Activated CD4-positive, alpha-beta memory T cell treated with anti-CD3 and anti-CD28 coated beads for 36 hours (primary cell): ENCODE measurements at places on chromosomes 1 and 21. TPM values are rescaled to one million over a fixed set of nuclear protein-coding genes. Genes with fewer than 3 reads are reported as not detected.

DNA sequence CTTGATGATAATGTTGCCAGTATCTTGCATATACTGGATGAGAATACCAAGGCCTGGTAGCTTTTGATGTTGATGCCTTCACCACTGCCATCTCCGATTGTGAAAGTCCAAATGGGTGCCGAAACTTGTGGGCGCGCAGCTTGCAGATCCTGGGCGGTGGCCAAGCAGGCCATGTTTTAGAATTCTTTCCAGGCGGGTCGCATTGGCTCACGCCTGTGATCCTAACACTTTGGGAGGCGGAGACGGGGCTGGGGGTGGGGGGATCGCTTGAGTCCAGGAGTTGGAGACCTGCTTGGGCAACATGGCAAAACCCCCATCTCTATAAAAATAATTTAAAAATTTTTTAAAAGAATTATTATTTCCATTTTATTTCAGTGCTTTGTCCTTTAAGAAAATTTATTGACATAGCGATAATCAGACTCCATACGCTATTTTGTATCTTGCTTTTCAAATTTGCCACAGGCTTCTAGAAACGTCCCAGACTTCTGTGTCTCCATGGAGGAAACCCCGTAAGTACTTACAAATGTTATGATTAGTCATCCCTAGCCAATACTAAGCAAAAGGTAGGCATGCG lies 592 bp upstream of the ZNF326 start:
- H3K36me3 ChIP-seq, result peaks cover 13% of the 10 kb centered on the region
- H3K4me1 ChIP-seq, result peaks cover 37% of the 10 kb centered on the region
- peak overlapping the region; percentile 85 for H3K27ac ChIP-seq
- peak overlapping the region; percentile 99 for H3K4me3 ChIP-seq
- H3K27me3 ChIP-seq, result no peaks in the 10 kb centered on the region

DNA sequence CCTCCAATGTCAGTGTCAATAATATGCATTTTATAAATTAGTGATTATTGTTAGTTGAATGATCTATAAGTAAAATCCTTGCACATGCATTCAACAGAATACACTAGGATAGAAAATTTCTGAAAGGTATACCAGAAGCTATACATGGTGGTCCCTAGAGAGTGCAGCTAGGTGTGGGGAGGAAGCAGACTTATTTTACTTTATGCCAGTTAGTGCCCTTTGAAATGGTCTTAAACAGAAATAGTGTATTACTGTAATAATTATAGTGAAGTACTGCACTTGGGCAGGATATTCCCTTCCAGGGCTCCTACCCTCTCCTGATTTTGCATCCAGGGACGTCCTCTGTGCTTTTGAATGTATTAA lies 23.2 kb upstream of the WDR26 start:
- H3K36me3 ChIP-seq, result no peaks in the 10 kb centered on the region
- no peak overlapping the region for H3K27ac ChIP-seq
- DNase-seq, result no peak
- H3K4me3 ChIP-seq, result no peak overlapping the region
- no peaks in the 10 kb centered on the region for H3K27me3 ChIP-seq

DNA sequence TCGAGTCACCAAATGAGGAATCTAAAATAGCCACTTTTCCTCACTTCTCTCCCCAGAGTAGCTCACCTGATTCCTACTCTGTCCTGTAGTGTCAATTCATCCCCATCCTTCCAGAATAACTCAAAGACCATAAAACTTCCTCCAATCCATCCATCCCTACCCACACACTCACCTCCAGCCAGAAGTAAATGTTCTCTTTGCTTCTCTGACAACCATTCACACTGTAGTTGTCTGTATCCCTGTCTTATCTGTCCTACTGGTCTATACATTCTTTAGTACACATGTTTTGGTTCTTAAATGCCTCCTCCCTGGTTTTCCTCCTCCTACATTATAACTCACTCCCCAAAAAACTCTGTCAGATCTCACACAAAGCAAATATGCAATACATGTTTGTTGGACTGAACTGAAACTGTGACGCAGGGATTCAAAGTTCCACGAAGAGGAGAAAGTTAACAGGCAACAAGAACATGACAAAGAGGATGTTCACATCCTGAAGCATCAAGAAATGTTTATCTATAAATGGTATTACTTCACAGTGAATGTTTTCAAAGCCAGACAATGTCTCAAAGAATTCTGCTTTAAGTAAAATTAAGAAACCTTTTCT lies 11.0 kb downstream of the TP53BP2 start:
- H3K4me1 ChIP-seq, result peaks cover 26% of the 10 kb centered on the region
- no peaks in the 10 kb centered on the region for H3K36me3 ChIP-seq
- no peak overlapping the region for H3K27ac ChIP-seq
- DNase-seq, result peak; percentile 33
- no peaks in the 10 kb centered on the region for H3K27me3 ChIP-seq
- H3K4me3 ChIP-seq, result no peak overlapping the region

GRCh38 chr1:88985032-88985431 lies 7.4 kb downstream of the KYAT3 start:
- no peak for DNase-seq
- peaks cover 87% of the 10 kb centered on the region for H3K4me1 ChIP-seq
- H3K27me3 ChIP-seq, result no peaks in the 10 kb centered on the region
- H3K36me3 ChIP-seq, result peaks cover 61% of the 10 kb centered on the region
- H3K27ac ChIP-seq, result peak overlapping the region; percentile 80

- peaks cover 33% of the 10 kb centered on the region for H3K4me1 ChIP-seq
- peaks cover 32% of the 10 kb centered on the region for H3K36me3 ChIP-seq
- no peak for DNase-seq
Observed at GRCh38 chr1:121587777-121588176, 403.0 kb downstream of the SRGAP2C start.

DNA sequence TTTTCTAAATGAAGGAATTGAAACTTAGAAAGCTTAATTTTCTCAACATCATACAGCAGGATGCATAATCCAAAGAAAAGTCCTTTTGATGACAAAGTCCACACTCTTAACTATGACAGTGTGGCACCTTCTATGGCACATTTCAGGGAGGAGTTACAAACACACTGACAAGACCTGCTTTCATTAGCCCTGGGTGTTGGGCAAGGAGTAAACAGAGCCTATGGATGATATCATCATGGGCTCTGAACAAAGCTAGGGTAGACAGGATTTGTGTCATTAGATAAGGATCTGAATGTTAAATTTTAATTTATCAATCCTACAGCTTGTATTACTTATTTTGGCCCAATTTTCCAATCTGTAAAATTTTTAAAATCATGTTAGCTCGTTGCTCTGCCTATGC lies 62.6 kb upstream of the DENND1B start:
- no peak overlapping the region for H3K4me3 ChIP-seq
- H3K27me3 ChIP-seq, result peaks cover 3% of the 10 kb centered on the region
- H3K27ac ChIP-seq, result no peak overlapping the region
- H3K4me1 ChIP-seq, result peaks cover 3% of the 10 kb centered on the region

DNA sequence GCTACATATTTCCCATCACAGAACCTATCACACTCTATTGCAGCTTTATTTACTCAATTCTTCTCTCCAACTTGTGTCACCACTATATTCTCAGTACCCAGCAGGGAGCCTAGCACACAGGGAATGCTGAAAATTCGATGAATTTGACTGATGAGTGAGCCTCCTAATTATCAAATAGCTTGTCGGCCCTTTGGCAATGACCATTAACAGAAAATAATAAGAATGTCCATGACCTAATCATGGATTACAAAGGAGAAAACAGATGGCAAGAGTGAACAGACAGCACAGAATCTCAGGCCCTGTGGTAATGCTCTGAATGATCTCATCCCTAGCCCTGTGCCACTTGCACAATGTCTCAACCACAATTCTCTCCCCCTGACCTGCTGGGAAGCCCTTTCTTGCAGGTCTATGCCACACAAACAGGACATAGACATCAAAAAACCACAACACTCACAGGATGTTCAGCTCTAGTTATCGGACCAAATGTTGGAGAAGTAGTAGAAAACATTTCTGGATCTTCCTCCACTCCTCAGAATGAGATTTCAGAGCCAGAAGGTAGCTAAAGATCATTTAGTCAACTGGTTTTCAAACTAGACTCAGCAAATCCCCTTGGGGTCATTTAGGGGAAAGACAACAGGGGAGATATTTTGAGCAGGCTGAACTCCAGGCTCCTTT lies 68.4 kb downstream of the LUZP1 start:
- peak overlapping the region; percentile 64 for H3K27ac ChIP-seq
- H3K27me3 ChIP-seq, result no peaks in the 10 kb centered on the region
- DNase-seq, result peak; percentile 74
- peaks cover 2% of the 10 kb centered on the region for H3K36me3 ChIP-seq
- H3K4me1 ChIP-seq, result peaks cover 53% of the 10 kb centered on the region
- H3K4me3 ChIP-seq, result peak overlapping the region; percentile 21

Gene CSDE1
- total RNA-seq, result 464 TPM

Gene CXADR
- 0.75 TPM for total RNA-seq

DNA sequence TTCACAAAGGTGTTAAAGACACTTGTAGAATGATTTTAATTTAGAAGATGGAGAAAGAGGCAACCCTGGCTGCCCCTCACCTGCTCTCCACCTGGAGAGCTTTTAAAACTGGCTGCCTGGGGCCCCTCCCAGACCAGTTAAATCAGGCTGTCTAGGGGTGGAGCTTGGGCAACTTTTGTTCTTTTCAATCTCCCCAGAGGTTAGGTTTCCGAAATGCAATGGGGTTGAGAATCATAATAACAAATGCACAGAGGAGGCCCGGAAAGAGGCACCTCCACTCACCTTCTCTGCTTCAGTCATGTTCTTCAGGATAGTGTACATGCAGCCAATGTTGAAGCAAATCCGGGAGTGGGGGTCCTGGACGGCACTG lies 400 bp downstream of the NCF2 start:
- H3K27ac ChIP-seq, result peak overlapping the region; percentile 70
- DNase-seq, result peak; percentile 19
- no peaks in the 10 kb centered on the region for H3K27me3 ChIP-seq
- H3K4me1 ChIP-seq, result peaks cover 42% of the 10 kb centered on the region
- H3K36me3 ChIP-seq, result no peaks in the 10 kb centered on the region

DNA sequence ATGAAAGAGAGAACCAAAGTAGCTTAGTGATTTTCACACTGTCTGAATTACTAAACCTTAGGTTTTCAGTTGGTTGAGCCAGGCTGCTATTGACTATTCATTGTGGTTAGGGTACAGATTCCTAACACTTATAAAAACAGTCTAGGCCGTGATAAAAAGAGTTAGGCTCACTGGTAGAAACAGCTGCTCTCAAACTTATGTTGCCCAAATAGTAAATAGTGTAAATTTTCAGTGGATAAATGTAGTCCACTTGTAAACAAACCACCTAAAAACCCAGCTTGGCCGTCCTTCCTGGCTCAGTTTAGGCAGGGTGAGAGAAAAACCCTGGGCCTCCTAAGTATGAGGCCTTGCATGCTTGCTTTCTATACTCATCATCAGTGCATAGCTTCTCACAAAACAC lies 34.9 kb downstream of the ARID1A start:
- peaks cover 91% of the 10 kb centered on the region for H3K4me1 ChIP-seq
- peak overlapping the region; percentile 69 for H3K27ac ChIP-seq
- H3K36me3 ChIP-seq, result peaks cover 51% of the 10 kb centered on the region
- DNase-seq, result no peak

DNA sequence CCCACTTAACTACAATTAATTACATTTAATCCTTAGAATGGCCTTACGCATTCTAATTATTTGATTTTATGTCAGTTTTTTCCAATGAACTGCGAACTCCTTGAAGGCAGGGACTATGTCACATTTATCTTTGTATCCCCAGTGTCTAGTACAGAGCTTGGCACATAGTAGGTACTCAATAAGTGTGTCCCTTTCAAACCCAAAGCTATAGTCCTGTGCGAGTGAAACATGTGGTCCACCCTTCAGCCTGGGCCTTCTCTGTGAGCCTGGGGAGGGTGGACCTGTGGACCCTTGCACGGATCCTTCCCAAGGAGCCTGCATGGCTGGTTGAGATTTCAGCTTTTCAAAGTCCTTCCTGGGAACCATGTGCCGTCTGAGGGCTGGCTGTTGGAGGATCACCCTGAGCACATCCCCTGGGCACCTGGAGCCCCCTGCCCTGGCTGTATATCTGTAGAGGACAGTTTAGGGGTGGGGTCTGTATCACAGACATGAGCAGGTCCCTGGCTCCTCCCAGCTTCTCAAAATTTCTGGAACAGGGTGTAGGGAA lies 103.1 kb downstream of the IER5 start:
- H3K27me3 ChIP-seq, result no peaks in the 10 kb centered on the region
- no peaks in the 10 kb centered on the region for H3K36me3 ChIP-seq
- peaks cover 2% of the 10 kb centered on the region for H3K4me1 ChIP-seq
- DNase-seq, result no peak
- H3K27ac ChIP-seq, result no peak overlapping the region

DNA sequence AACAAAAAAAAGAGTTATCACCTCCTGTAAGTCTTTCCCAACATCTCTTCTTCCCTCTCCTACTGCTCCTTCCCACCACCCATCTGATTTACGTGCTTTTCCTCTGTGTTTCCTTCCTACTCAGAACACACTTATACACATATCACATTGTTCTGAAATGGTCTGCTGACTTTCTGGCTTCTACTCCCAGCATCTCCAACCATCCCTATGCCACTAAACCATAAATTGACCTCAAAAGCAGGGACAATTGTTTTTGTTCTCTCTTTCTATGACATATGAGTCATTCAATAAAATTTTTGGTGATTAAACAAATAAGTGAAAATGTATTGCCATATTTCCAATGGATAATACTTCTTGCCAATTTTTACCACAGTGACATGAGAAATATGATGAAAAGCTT lies 8.2 kb downstream of the GOLPH3L start:
- no peaks in the 10 kb centered on the region for H3K27me3 ChIP-seq
- no peak for DNase-seq
- peaks cover 9% of the 10 kb centered on the region for H3K36me3 ChIP-seq
- H3K4me3 ChIP-seq, result no peak overlapping the region
- no peak overlapping the region for H3K27ac ChIP-seq
- H3K4me1 ChIP-seq, result peaks cover 17% of the 10 kb centered on the region

- H3K27me3 ChIP-seq, result no peaks in the 10 kb centered on the region
- peaks cover 48% of the 10 kb centered on the region for H3K4me1 ChIP-seq
- H3K4me3 ChIP-seq, result no peak overlapping the region
- no peak for DNase-seq
- H3K36me3 ChIP-seq, result no peaks in the 10 kb centered on the region
Observed at GRCh38 chr21:45102391-45102932, 28.1 kb downstream of the ADARB1 start.

DNA sequence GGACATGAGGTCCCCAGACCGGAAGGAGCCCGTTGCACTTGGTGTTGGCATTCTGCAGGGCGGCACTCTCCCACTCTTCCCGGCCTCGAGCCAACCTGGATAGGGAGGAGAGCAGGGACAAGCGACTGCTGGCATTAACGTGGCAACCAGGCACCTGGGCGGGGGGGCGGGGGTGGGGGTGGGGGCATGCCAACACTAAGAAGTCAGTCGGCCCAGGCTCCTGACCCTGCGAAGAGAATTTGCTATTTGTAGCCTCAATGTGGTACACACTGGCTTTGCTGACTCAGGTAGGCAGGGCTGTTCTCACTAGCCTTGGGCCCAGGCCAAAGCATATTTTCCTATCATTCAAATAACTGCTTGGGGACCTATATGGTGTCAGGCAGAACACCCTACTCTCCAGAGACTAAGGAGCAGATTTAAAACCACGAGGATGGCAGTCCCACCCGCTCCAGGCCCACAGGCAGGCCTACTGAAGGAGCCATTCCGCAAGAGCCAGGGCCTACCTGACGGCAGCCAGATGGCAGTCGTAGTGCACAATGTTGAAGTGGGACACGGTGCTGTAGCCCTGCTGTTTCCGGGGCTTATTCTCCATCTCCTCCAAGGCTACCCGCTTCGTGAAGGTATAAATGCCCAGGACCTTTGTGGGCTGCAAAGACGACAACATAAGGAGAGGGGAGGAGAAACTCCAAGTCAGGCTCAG lies 123.7 kb downstream of the UBR4 start:
- no peak for DNase-seq
- peaks cover 70% of the 10 kb centered on the region for H3K36me3 ChIP-seq
- H3K27ac ChIP-seq, result no peak overlapping the region
- no peak overlapping the region for H3K4me3 ChIP-seq
